ENCODE measurements at places on chromosomes 3 and 15.

DNA sequence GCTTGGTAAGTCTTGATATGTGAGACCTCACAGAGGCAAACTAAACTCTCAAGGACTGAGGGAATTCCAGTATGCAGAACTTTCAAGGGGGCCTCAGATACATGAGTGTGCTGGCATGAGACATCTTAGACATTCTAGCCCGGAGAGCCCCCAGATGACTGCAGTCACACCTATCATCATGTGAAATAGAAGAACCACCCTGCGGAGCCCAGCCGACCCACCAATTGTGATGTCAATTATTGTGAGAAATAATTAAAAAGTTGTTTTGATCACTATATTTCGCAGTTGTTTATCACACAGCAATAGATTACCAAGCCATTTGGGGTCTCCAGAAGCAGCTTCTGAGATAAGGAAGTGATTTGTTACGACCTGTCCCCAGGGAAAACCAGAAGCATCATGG, 55.3 kb upstream of the CD47 start:
- no peak for DNase-seq

- DNase-seq: no peak
These were observed 217.3 kb downstream of the TBC1D2B start for GRCh38 chr15:77860071-77860691.

DNA sequence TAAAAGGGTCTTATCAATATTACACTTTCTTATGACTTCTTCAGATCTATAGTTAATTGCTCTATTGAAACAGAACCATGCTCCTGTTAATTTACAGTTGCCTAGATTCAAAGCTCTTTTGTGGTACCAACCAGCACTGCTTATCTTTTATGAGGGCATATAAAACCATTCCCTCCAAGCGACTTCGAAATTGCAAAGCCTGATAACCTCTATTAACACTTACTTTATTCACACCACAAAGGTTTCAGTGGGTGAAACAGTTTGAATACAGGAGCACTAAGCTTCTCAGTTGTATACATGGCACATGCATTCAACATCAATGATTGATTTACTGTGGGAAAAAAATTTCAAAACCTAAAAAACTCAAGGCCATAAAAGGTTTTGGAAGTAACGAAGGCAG, 74.9 kb upstream of the PPIB start:
- DNase-seq: no peak

GRCh38 chr3:65231544-65231943, 543.7 kb upstream of the ADAMTS9 start:
- no peak for DNase-seq

GRCh38 chr3:148528024-148528423, 169.7 kb upstream of the AGTR1 start:
- no peak for DNase-seq

GRCh38 chr3:106332129-106332528, 463.3 kb upstream of the CBLB start:
- DNase-seq: no peak

DNA sequence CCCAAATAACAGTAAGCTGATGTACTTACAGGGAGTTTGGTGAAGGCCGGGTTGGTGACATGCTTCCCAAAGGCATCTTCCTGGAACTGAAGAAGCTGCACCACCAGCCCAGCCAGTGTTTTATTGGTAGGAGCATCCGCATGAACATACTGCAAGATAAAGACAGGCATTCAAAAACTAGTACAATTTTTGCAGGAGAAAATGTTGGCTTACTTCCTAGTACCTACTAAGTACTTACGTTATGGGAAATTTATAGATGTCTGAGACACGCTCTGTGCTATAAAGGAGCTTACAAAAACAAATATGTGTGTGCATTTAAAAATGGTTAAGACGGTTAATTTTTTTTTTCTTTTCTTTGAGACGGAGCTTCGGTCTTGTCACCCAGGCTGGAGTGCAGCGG, 8.9 kb downstream of the SMARCC1 start:
- DNase-seq: no peak

DNA sequence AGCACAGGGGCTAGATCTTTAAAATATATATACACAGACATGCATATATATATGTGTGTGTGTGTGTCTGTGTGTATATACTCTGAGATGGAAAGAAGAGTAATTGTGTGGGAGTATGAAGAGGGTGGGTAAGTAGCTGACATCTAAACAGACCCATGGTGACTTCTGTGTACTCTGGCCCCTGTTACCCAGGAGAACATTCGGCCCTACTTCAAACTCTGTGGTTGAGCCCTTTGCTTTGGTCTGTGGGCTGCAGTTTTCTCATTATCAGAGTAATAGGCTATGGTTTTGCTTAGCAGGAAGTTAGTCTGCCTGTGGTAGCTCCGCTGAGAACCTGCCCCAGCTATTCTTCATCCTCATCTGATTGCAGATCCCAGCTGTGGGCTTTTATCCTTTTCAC, 141.4 kb downstream of the RBPMS2 start:
- peak; percentile 44 for DNase-seq

DNA sequence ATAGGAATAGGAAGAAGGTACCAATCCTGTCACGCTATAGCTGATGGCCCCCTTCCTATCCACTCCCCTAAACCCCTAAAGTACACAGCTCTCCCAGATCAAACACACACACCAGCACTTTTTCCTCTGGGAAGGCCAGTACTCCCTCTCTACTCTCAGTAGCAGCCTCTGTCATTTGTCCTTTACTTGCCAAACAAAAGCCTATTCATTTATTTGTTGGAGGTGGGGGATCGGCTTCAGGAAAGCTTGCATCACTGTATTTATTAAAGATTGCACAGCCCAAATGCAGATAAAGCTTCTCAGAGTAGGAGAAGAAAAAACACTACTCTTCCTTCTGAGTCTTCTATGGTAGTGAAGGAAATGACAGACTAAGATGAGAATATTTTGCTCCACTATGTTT, 429.7 kb upstream of the RASGRP1 start:
- DNase-seq: no peak

- no peak for DNase-seq
These were observed 86.6 kb downstream of the HMG20A start for GRCh38 chr15:77507143-77507897.

DNA sequence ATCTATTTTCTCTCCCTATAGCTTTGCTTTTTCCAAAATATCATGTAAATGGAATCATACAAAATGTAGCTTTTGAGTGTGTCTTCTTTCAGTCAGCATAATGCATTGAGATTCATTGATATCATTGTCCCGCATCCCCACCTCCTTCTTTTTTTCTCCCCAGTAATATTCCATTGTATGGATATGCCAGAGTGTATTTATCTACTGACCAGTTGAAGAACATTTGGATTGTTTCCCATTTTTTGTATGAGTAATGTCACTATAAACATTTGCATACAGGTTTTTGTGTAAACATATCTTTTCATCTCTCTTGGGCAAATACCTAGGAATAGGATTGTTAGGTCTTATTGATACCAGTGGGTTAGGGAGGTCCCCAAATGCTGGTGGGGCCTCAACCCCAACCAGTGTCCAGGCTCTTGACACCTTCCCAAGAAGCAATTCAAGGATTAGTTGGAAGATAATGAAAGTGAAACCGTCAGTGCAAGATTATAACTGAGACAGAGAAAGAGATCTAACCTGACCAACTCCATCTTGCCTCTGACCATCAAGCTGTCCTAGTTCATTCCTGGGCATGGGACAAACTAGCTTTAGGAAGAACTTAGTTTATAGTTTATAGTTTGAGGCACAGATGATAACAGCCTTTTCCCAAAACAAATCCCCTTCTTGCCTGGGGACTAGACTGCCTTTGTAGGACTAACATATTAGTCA, 7.4 kb upstream of the SLC33A1 start:
- DNase-seq: no peak

DNA sequence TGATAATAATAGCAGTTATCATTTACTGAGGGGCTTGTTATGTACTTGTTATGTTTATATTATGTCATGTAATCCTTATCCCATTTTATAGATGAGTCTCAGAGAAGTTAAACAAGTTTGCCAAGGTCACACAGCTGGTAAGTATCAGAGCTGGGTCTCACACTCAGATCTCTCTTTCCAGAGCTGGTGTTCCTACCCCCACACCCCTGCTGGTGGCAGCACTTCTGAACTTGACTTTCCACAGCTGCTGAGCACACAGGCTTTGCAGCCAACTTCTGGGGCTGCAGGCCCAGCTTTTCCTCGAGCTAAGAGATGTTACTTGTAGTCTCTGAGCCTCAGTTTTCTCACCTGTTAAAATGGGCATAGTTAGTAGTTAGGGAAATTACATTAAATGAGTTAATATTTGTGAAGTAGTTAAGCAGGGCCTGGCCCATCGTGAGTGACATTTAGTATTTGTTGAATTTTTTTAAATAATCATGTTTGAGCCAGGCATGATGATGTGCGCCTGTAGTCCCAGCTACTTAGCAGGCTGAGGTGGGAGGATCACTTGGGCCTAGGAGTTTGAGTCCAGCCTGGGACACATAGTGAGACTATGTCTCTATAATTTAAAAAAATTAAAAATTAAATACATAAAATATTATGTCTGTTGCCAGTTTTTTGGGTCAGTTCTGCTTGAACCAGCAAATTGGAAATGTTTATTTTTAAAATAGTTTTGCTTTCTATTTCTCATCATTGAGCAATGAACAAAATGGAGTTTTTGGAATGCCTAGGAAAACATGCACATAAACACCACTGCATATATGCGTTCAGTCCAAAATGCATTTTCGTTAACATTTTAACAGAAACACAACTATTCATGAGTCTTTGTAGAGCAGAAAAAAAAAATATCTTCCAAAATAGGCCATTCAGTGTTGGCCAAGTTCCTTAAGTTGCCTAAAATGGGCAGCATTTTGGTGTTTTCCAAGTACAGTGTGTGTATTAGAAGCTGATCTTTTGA, 87.3 kb downstream of the SMAD6 start:
- DNase-seq: no peak

DNA sequence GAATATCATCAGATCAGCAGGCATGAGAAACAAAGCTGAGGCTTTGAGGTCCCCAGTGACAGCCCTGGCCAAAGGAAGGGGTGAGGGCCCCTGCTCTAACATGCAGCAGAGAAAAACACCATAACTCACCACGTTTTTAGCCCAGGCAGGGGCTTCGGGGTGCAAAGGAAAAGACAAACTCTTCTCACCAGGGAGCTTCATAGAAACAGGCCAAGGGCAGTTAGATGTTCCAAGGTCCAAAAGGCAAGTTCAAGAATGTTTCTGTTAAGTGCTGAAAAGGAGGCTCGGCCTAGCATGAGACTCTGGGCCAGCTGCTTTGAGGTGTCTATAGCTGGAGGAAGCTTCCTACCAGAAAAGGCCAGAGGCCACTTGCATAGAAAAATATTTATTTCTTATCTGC, 608.4 kb upstream of the CFAP20DC start:
- no peak for DNase-seq

DNA sequence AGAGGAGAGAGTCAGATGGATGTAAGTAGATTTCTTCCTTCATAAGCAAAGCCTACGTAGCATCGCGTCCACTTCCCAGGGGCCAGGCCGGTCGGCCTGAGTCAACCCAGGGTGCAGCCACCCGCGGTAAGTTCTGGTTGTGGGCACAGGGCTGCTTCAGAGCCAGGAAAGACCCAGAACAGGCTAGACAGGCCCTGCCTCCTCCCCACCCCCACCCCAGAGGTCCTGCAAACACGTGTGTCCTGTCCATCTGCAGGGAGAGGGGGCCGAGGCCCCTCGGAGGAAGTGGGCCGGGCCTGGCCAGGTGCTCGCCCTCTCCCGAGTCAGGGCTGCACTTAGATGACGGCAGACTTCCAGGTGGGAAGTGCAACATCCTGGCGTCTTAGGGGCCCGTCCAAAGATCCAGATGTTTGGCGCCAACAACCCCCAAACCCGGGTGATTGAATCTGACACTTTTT, 100.8 kb upstream of the ALDH1A3 start:
- DNase-seq: no peak

- DNase-seq: no peak
These were observed 41.8 kb downstream of the ITGB5 start for GRCh38 chr3:124845406-124845805.

- no peak for DNase-seq
These were observed 178.8 kb downstream of the TNIK start for GRCh38 chr3:171281256-171281992.

DNA sequence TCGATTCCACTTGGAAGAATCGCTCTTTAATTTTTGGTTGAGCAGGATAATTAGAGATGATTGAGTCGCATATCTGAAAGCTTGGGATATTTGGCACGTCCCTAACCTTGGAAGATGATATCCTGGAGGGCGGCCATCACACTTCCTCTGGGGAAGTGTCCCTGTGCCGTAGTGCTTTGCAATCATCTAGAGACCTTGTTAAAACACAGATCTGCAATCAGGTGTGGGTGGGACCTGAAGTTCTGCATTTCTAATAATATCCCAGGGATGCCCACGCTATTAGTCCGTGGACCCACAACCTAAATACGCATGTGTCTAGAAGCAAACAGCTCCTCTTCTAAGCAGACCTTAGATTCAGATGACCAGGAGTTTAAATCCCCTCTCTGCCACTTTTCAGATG, 20.5 kb downstream of the MYO1E start:
- no peak for DNase-seq

DNA sequence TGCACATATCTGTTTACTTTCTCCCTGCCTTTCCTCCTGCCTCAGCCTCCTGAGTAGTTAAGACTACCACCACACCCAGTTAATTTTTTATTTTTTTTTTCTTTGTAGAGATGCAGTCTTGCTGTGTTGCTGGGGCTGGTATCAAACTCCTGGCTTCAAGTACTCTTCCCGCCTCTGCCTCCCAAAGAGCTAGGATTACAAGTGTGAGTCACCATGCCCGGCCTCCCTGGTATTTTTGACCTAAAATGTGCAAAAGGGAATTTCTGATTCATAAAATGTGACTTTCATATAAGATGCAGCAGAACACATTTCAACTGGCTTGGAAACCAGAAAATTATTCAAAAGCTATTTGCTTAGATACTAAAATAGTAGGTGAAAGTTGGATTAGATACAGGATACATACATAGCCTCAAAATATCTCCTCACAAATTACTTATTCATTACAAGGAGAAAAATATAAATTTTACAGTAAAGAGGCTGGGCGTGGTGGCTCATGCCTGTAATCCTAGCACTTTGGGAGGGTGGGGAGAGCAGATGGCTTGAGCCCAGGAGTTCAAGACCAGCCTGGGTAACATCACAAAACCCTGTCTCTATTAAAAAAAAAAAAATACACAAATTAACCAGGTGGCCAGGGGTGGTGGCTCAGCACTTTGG, 32.0 kb downstream of the MAP4 start:
- no peak for DNase-seq

GRCh38 chr3:2099028-2099671, 484 bp downstream of the CNTN4 start:
- peak; percentile 92 for DNase-seq

DNA sequence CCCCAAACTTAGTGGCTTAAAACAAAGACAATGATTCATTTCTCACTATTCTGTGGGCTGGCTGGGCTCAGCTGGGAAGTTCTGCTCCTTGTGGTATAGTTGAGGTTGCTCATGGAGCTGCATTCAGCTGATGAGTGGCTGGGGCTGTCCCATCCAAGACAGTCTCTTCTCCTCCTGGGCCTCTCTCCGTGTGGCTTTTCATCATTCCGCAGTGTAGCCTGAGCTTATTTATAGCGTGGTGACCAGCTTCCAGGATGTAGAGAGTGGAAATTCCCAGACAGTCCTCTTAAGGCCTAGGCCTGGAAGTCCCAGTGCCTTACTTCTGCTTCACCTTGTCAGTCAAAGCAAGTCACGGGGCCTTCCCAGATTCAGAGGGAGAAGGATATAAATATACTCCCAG, 136.7 kb upstream of the DAZL start:
- DNase-seq: no peak

GRCh38 chr3:56962206-56962605, 98.3 kb upstream of the SPATA12 start:
- no peak for DNase-seq

- DNase-seq: peak; percentile 22
These were observed 248.9 kb upstream of the WNT5A start for GRCh38 chr3:55735976-55736375.

GRCh38 chr3:168693870-168694269, 598.1 kb upstream of the GOLIM4 start:
- DNase-seq: no peak

GRCh38 chr3:70726961-70727360, 414.5 kb upstream of the MDFIC2 start:
- DNase-seq: no peak

Measured in retina (tissue), 1 donor.